DMS79 treated with DMSO at 0.1 percent for 48 hours (cell line): ENCODE measurements at places on chromosomes 11 and 22.

GRCh38 chr11:112968941-112969713, 7.9 kb downstream of the NCAM1 start:
- DNase-seq, result no peak

GRCh38 chr11:96045622-96046456, 121.9 kb upstream of the MTMR2 start:
- DNase-seq, result no peak

- DNase-seq, result peak; percentile 26
Measured at GRCh38 chr22:37145180-37146050, 4.3 kb downstream of the IL2RB start.

DNA sequence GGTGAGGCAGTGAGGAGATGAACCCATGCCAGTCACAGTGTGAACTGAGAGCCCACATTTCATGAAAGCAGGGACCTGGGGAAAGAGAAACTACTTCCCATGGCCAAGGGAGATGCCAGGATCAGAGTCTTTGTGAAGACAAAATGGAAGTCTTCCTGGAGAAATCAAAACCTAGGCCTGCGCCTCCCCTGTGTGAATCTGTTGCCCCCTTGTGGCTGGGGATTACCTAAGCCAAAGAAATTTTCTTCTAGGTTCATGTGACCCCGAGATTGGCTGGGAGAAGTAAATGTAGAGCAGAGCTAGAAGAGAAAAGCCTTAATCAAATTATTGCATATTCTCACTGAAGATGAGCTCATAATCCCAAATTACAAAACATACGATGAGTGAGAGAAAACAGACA, 1075.3 kb downstream of the TBC1D22A start:
- no peak for DNase-seq

DNA sequence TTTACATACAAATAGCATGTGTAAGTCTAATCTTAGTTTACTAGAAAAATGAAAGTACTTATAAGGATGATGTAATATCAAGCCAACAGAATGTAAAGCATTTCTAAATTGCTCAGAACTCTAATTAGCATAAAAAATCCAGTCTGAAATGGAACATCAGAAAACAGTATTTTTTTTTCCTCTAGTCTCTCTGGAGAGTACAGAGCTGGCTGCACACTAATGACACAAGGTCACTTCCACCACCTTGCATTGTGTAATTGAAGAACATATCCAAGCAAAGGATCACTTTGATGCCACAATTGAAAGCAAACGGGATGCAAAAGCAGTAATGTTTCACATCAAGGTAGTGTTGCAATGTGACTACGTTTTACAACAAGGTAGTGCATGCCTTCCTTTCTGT, 548.0 kb upstream of the LUZP2 start:
- DNase-seq, result no peak

DNA sequence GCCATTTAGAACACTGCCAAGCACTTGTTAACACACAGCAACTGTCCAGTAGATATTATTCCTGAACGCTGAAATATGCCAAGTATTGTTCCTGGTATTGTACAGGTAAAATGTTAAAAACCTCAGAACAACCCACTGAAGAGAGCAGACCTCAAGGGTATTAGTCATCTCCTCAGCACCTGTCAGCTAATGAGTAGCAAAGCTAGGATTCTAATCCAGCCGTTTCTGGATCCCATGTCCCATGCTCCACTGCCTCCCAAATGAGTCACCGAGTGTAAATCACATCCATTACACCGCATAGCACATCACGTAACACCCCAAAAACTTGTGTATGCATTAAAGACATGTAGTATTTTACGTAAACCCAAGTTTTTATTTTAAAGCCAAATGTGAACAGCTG, 705.4 kb upstream of the TENM4 start:
- DNase-seq, result no peak

- DNase-seq, result peak; percentile 46
Measured at GRCh38 chr11:75594211-75594610, 32.2 kb downstream of the SERPINH1 start.

DNA sequence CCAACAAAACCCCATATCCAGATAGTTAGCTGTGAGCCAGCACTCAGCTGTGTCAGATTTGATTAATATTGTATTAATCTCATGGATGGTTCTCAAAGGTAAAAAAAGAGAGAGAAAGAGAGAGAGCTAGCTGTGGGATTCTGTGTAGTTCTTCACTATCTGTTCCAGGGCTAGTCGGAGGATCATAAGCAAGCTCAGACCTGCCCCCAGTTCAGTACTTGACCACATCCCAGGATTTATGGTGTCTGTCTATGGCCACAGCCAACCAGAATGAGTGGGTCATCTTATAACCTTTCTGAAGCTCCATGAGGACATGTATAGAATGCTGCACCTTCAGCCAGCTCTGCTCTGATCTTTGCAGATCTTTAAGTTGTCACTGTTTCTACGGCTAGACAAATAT, 13.5 kb upstream of the B3GNT6 start:
- DNase-seq, result no peak

DNA sequence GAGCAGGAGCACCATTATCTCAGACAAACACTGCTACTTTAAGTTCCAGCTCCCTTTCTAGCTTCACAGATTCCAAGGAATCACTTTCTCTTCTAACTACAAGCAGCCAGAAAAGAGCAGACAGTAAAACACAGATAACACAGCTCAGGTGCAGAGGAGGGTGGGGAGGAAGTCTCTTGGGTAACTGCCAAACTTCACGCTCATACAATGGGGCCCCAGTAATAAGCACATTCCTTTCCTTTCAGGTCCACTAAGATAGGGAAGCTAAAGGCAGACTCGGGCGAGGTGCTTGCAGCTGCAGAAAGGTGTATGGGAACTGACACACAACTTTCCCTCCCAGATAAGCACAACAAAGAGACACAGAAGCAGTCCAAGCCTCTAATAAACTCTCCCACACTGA, 69.2 kb upstream of the OR9G4 start:
- no peak for DNase-seq

GRCh38 chr11:122727101-122727929, 71.8 kb downstream of the UBASH3B start:
- no peak for DNase-seq

DNA sequence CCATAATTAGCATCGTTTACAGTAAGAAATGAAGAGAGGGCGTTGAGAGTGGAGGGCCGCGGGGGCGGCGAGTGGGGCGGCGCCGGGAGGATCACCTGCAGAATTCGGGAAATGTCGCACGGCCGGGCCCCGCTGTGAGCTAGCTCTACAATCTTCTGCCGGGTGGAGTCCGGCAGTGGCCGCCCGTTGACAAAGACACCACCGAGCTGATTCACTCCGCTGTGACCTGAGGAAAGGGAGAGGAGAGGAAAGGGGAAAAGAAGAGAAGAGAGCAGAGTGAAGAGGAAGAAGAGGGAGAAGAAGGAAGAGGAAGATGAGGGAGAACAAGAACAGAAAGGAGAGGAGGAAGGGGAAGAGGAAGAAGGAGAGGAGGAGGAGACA, 8.5 kb downstream of the PAX6 start:
- DNase-seq, result no peak

- no peak for DNase-seq
Measured at GRCh38 chr11:70493089-70493474, 94.8 kb downstream of the CTTN start.

DNA sequence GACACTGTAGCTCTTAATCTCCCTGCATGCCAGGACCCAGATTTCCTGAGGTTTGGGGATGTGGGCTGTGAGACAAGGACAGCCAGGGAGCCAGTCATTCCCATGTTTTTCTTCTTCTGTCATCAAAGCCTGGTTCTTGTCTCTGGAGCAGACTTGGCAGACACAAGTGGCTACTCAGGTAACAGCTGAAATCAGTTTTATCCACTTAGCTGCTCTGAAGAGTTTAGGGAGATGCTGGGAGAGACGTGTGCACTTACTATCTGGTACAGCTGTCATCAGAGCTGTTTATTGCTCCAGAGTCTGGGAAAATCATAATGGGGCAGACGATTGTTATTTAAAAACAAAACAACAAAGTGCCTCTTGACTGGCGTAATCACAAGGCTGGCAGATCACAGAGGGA, 56.6 kb downstream of the CSNK2A3 start:
- DNase-seq, result peak; percentile 86

GRCh38 chr11:60118338-60118737, 29.9 kb downstream of the MS4A2 start:
- DNase-seq, result no peak

- DNase-seq, result no peak
Measured at GRCh38 chr11:15829312-15829711, 527.0 kb downstream of the SOX6 start.

- no peak for DNase-seq
Measured at GRCh38 chr22:44042249-44043218, 18.4 kb downstream of the PARVB start.

DNA sequence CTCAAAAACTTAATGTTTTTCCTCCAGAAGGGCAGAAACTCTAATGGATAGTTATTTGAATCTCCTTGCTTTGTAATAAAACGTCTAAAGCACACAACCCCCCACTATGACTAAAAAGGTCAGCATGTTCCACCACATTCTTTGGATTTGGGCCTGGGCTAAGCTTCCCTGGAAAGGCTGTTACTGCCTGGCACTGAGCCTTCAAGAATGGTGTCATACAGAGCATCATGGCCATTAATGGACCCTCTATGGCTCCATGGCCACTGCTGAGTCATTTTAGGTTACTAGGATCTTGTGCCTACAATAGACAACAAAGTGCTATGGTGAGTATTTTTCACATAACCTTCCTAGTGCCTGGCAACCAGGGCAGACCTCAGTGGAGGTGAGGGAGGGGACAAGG, 242.6 kb upstream of the FAT3 start:
- no peak for DNase-seq

DNA sequence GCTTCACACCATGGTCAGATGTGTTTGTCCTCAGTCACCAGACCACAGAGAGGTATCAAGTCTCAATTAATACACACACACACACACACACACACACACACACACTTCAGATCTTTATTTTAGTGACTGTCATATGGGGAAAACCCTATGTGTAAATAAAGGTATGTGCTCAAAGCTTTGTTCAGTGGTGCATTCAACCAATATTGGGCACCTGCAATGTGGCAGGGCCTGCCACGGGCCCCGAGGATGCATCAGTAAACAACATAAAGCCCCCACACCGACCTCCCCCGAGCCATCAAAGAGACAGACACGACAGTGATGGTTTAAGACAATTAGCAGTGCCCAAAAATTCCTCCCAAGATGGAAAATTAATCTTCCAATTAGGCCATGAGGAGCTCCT, 51.6 kb downstream of the SHANK2 start:
- DNase-seq, result no peak

GRCh38 chr11:2289350-2289749, 12.4 kb downstream of the C11orf21 start:
- DNase-seq, result no peak

DNA sequence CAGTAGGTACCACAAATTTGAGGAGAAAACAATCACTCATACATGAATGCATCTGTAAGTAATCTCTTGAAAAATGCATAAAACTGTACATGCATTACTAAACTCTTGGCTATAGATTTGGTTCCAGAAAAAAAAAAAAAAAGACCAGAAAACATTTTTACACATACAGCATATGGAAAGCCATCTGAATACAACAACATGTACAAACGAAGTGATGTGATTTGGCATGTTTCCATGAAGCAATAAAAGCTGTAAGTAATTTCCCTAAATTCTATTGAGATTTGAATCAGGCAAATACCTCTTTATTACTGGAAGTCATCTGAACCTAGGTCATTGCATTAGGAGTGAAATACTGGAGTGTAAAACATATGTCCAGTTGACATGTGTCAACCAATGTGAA, 31.9 kb upstream of the ZC3H12C start:
- DNase-seq, result no peak

DNA sequence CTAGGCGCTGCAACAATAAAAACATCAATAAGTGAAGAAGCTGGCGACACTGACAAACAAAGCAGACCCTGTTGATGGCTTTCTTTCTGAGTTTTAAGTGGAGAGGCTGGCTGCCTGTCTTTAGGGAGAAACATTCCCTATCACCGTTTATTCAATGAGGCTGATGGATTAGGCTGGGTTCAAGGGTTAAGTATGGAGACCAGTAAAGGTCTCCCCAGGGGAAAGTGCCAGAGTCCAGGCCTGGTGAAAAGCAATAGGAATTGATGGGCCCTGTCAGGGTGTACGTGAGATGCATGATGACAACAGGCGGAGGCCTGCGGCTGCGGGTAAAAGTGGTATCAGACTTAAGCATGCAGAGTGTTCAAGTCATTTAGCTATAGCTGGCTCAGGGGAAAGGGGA, 102.6 kb downstream of the ALX4 start:
- DNase-seq, result no peak

DNA sequence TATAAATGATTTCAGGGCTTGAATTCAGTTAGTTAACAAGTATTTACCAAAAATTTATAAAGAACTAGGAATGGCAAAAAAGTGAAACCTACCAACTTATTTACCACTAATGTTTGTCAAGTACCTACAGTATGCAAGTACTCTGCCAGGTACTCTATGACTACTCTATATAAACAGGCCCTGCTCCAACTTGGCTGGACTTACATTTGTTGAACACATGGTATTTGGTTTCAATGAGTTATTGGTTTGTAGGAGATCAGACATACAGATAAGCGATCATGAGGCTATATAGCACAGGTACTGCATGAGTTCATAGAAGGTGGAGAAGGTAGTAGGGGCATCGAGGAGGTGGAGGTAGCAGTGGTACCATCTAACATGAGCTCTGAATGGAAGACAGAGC, 159.9 kb upstream of the PDGFD start:
- DNase-seq, result no peak

DNA sequence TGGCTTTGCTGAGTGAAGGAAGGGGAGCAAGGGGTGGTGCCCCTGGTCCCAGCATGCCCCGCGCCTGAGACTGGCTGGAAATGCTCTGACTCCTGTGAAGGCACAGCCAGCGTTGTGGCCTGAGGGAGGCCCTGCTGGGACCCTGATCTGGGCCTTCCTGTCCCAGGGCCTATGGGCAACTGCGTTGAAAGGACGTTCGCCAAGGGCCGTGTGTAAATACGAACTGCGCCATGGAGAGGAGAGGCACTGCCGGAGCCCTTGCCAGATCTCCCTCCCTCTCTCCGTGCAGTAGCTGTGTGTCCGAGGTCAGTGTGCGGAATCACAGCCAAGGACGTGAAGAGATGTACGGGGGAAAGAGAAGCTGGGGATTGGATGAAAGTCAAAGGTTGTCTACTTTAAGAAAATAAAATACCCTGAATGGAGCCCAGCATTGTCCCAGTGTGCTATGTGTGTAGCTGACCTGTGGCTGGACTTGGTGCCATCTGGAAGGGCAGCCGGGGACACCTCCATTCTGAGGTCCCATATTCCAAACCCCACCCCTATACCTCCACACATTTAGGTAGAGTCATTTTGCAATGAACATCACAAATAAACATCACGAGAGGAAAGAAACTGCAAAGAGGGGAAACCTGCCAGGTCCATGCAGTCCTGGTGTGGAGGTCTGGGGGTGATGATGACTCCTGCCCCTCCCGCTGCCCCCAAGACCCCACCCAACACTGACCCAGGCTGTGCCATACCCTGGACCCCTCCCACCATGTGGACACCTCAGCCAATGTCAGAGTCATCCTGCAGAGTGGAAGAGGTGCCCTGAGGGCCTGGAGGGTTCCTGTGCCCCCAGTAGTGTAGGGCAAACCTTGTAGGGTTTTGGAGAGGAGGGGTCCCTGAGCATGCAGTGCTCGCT, 16.9 kb downstream of the RSPH14 start:
- DNase-seq, result no peak

- DNase-seq, result no peak
Measured at GRCh38 chr11:88282747-88283515, 54.6 kb downstream of the CTSC start.

- DNase-seq, result no peak
Measured at GRCh38 chr22:41355895-41356294, 25.8 kb upstream of the TEF start.
